H1 (cell line): ENCODE measurements at places on chromosomes 13 and 19.

- no peak for DNase-seq
These were observed 86.7 kb downstream of the COL4A2 start for GRCh38 chr13:110393761-110394160.

DNA sequence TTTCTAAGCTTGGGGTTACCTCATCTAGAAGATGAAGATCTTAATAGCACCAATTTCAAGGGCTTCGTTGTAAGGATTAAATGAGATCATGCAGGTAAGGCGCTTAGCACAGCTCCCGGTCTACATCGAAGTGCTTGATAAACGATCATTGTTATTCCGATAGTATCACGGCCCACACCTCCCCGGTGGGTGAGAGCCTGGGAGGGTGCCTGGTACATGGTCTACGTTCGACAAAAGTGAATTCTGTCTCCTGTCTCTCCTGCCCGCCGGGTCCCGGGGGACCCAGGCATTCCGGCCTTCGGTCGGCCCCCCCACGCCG lies 501 bp upstream of the MYH14 start:
- DNase-seq, result no peak

DNA sequence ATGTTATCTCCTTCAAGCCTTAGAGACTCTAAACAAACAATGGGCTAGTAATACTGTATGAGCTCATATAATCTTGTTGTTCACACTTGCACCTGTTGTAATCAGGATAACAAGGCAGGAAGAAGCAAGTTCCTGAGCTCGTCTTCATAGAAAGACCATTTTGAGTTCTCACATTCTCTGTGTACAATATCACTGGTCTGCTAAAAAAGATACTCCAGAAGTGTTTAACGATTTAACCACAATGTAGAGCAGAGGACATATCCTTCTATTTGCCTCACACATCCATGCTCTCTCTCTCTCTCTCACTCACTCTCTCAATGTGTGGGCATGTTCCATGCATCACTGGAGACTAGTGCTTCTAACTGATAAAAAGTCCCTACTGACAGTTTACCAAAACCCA lies 122.9 kb downstream of the MIPEP start:
- DNase-seq, result no peak

- no peak for DNase-seq
These were observed 9.9 kb downstream of the ARL11 start for GRCh38 chr13:49638030-49638743.

DNA sequence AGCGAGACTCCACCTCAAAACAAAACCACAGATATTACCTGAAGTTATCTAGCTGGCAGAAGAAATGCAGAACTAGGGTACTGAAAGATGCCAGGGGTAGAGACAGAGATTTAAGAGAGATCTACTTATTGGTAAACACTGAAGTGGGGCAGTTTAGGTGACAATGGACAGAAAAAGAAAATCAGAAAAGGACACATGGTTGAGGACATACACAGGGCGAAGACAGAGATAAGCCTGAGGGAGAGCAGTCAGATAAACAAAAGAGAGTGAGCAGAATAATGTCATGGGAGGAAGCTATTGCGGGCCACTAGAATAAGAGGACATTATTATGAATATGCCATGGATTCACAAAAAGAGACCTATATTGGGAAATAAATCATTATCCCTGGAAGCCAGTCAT lies 3.3 kb downstream of the NEK5 start:
- no peak for DNase-seq

DNA sequence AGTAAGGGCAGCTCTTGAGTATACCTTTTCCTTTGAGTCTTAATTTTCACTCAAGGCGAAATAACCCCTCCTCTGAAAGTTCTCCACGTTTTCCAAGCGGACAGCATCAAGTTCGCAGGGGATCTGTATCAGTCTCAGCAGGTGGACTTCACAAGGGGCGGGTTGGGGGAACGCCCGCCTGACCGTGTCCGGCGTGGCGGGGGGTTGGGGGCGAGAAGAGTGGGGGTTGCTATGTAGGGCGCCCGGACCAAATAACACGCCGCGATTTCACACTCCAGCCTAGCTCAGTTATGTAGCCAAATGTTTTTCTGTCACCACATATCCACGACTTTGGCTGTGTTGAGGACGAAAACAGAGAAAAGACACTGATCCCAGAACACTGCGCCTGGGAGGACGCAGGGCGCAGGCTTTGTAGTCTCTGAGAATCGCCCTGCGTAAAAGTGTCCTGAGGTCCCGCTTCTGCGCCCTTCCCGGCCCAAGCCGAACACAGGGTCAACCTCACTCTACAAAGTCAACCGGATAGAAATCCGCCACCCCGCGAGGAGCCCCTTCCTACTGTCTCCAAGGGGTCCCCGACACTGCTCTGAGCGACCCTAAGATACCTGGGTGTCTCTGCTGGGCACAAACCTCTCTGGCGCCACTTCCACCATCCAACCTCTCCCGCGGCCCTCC lies 524 bp downstream of the RUBCNL start:
- peak; percentile 62 for DNase-seq

GRCh38 chr19:19033176-19033425 lies 216 bp downstream of the SUGP2 start:
- DNase-seq, result no peak

DNA sequence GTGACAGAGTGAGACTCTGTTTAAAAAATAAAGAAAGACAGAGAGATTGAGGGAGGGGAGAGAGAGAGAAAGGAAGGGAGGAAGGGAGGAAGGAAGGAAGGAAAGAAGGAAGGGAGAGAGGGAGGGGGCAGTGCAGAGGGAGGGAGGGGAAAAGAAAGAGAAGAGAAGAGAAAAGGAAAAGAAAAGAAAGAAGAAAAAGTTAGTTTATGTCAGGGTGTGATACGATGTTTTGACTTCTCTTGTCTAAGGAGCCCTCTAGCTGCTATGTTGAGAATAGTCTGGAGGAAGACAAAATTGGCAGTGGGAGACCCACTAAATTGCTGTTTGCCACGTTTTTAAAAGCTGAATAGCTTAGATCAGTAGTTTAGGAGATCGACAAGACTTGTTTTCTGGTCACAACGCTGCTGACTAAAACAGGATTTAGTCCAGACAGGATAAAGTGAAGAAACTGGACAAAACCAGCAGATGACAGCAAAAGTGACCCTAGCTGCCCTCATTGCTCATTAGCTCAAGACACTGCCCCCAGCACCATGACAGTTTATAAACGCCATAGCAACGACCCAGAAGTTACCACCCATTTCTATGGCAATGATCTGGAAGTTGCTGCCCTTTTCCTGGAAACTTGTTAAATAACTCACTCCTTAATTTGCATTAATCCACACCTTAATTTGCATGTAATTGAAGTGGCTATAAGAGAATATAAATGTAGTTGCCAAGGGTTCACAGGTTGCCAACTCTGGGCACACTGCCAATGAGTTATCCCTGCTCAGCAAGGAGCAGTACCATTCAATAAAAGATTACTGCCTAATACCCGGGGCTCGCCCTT lies 11.1 kb downstream of the TEX101 start:
- no peak for DNase-seq

GRCh38 chr13:25345576-25345975 lies 26.2 kb upstream of the ATP8A2 start:
- no peak for DNase-seq

DNA sequence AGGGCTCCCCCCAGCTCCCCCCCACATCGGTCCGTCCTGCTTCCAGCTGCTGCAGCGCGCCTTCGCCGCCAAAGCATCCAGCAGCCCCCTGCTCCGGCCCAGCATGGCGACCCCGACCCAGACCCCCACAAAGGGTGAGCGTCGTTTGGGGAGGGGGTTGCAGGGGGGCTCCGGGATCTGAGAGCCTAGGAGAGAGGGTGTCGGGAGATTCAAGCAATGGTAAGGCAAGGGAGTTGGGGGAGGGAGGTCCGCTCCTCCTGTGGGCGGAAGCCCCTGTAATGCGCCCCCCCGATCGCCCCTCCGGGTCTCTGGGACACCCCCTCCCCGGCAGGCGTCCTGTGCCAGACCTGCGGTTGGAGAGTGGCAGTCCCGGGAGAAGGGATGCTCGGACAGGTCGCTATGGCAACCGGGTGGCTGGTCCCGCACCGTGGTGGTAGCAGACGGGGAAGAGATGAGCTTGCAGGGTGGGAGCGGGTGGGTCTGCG lies at the start of gene FXYD7:
Gene FXYD7, plus strand, starts transcription at position 25 of the 485 bp plus-strand sequence. Its CDS starts 79 bp downstream, at position 104.
- DNase-seq, result peak; percentile 74

- no peak for DNase-seq
These were observed 37.1 kb downstream of the ZNF146 start for GRCh38 chr19:36252047-36252446.

GRCh38 chr19:12314553-12314952 lies 18.9 kb downstream of the ZNF563 start:
- DNase-seq, result no peak

- no peak for DNase-seq
These were observed 61.3 kb downstream of the IPO5 start for GRCh38 chr13:98014766-98015165.

GRCh38 chr19:51460164-51460992 lies 2.1 kb upstream of the SIGLEC8 start:
- DNase-seq, result no peak

DNA sequence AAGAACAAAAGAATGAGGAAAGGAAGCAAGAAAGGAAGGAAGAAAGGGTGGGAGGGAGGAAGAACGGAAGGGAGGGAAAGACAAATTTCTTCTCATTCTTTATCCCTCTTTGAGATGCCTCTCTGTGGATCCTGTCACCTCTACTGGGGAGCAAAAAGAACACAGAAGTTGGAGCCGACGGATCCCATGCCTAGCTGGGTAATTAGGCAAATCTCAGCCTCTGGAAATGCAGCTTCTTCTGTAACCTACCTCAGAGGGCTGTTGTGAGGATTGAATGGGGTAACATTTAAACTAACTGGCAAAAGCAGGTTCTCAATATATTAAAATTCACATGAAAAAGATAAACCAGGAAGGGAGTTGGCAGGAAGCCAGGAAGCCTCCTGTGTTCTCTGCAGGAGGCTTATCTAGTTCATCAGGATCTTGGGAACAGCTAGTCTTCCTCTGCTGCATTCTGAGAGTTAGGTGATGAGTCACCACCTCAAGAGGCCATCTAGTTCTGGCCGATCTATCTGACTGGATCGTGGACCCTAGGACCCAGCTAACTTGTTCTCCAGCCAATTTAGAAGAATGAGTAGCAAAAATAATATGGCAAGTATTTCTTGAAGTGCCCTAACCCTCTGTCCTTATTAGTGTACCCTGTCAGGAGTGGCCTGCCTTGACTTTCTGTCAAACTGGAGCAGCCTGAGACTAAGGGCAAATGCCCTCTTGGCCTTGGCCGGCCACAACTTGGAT lies 15.2 kb upstream of the CPB2 start:
- no peak for DNase-seq

- DNase-seq, result no peak
These were observed 775.3 kb downstream of the UQCRFS1 start for GRCh38 chr19:28437390-28438346.

DNA sequence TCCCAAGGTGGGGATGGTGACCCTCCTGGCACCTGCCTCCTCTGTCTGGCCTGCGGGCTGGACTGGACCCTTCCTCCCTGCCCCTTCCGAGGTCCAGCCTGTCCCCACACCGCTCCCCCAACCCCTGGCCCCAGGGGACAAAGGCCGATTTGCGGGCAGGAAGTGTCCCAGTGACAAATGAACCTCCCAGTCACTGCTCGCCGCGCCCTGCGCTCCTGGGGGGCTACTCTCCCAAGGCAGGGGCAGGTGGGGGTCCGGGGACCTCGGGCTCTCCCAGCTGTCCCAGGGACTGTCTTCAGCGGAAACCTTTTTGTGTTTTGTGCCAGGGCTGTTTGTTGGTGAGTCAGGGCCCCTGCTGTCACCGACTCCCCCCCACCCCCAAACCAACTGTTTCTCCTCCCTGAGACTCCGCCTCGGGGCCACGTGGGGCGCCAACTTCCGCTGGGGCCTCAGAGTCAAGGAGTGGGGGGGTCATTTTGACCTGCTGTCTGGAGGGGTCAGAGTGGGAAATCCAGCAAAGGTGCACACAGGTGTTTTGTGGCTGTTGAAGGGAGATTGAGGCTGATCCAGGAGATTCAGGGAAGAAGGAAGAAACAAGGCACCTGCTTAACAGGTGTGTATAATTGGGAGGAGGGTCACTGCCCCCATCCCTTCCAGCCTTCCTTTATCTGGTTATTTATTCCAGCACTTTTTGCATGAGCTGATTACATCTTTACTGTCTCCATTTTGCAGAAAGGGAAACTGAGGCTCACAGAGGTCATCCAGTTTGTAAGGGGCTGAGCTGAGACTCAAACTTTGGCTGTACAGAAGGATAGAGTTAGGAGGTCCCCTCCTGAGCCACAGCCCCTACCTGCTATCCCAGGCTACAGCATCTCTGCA lies 831 bp downstream of the PGPEP1 start:
- no peak for DNase-seq

DNA sequence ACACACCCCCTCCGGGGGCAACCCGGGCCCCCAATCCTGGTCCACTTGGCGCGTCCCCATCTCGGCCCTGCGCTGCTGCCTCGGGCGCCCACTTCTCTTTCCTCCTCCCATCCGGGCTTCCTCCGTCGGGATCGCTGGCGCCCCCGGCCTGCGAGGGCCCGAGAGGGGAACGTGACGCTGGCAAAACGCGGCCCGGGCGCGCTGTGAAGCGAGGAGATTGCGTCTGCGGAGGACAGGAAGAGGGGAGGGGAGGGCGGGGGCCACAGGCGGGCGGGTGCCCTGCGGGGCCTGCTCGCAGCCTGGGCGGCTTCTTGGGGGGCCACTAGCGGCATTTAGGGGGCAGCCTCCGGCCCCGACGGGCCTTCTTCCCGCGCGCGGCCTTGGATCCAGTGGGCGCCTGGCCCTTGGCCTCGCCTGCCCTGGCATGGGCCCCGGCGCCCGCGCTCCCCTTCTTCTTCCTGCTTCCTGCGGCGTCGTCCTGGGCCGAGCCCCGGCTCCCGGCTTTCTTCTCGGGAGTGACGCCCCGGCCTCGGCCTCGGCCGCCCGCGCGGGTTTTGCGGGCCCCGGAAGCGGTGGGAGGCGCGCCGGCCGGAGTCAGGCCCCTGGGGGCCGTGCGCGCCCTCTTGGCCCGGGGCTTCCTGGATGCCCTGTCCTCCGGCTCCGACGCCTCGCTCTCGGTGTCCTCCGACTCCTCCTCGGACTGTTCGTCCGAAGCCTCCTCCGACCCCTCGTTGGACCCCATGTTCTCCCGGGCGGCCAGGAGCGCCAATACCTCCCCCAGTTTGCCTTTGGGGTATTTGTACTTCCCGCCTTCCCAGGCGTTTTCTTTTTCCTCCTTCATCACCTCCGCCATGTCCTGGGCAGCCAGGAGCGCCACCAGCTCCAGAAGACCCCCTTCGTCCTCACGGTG lies 2.2 kb downstream of the PNMA8B start:
- DNase-seq, result peak; percentile 74

DNA sequence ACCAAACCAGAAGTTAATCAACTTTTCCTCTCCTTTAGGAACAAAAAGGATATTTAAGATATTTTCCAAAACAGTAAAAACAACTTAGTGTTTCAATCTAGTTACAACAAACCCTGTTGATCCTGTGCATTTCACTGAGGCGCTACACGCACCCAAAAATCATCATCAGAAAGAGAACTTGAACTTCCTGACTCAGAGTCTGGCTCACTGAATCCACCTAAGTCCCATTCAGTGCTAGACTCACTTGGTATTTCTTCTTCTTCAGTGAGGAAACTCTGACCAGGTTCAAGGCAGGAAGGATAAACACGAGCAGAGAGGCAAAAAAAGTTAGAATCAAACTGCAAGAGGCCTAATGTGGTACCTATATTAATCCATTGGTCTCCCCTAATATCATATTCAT lies 2.2 kb downstream of the KBTBD6 start:
- DNase-seq, result no peak
